SHP77 (cell line): ENCODE measurements at places on chromosomes 6 and 20.

- DNase-seq = no peak
Observed at GRCh38 chr6:125913864-125914351, 42.7 kb upstream of the HINT3 start.

GRCh38 chr20:35934050-35934449 is 20.3 kb downstream of the SCAND1 start:
- DNase-seq = no peak

DNA sequence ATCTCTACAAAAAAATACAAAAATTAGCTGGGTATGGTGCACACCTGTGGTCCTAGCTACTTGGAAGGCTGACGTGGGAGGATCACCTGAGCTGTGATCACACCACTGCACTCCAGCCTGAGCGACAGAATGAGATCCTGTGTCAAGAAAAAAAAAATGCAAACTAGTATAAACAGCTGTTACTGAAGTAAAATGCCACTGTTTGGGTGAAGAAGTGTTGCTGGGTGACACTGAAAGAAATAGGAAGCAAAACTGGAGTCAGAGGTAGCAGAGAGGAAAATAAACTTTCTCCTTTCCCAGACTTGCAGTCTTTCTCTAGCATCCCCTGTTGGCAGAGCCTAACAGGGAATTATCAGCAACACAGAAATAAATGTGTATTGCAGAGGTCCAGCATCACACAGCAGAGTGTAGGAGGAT is 241.2 kb upstream of the PREP start:
- no peak for DNase-seq

- no peak for DNase-seq
Observed at GRCh38 chr6:143136647-143137046, 76.0 kb downstream of the AIG1 start.

- DNase-seq = no peak
Observed at GRCh38 chr6:84920021-84920420, 155.6 kb upstream of the TBX18 start.

DNA sequence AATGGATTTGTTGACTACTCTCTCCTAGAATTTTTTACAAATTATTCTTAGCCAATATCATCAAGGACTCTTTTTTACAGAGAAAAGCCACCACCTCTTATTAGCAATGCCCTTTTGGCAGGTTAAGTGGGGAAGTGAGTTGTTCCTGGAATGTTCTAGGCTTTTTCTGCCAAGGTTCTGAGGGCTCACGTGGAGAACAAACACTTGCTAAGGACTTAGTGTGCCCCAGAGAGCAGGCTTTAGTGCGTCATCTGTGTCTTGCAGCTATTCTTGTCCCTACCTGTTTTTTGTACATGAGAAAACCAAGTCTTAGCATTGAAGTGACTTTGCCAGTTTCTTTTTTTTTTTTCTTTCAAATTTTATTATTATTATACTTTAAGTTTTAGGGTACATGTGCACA is 33.5 kb downstream of the CFAP61 start:
- DNase-seq = no peak

DNA sequence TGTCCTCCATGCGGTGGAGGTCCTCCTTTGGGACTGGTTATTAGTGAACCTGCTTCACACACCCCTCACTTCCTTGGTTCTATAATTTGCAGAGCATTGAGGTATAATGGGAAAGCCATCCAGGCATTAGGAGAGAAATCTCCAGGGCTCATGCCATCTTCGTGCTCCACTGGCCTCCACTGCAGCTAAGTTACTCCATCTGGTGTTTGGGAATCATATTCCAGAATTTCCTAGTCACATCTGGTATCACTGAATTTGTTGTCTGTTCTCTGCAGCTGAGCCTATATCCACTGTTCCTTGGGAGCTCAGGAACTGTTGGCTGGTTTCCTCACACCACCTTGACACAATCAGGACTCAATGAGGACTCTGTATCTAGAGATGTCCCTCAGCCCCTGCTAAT is 173.0 kb upstream of the TSHZ2 start:
- no peak for DNase-seq

DNA sequence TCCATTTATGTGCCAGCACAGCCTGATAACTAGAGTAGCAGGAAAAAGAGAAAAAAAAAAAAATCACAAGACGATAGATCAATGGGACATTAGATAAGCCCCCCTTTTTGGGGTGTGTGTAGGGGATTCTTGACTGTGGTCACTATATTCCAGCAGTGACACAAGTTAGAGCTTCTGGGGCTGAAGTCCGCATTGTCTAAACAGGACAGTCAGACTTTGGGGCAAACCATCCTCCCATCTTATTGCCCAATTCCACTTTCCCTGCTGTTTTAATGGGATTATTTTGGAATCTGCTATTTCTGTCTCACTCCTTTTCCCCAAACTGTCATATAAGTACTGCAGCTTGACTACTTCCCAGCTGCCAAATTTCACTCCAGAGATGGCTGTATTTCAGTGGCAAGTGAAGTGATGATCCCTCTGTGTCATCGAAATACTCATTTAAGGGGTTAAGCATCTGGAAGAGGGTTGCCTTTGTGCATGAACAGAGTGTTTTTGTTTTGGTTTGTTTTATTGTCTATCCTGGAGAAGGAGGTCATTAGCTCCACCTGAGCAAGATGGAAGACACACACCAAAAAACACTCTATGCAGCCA is 182.5 kb downstream of the ATXN1 start:
- DNase-seq = no peak

- no peak for DNase-seq
Observed at GRCh38 chr6:63805808-63806572, 170.4 kb downstream of the PHF3 start.

- DNase-seq = peak; percentile 28
Observed at GRCh38 chr6:34950849-34951248, 61.8 kb downstream of the ANKS1A start.

- DNase-seq = no peak
Observed at GRCh38 chr20:19958928-19959327, 58.2 kb upstream of the NAA20 start.

- DNase-seq = no peak
Observed at GRCh38 chr6:95143408-95144180, 433.7 kb upstream of the MANEA start.

- no peak for DNase-seq
Observed at GRCh38 chr20:60295214-60295613, 337.0 kb downstream of the CDH26 start.

DNA sequence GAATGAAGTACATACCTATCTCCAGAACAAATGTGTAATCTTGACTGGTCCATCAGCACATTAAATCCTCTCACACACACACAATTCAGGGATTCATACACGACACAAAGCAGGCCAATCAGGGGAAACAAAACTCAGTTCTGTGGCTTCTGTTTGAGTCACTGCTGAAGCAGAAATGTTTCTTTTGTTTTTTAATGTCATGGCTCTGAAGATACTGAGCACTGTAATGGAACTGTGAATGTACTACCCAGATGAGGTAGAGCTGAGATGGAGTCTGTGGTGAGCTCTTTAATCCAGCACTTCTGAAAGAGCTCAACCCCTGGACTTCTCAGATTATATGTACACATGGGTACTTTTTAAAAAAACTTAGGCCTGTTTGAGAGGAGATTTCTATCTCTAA is 116.4 kb downstream of the THEMIS start:
- no peak for DNase-seq

DNA sequence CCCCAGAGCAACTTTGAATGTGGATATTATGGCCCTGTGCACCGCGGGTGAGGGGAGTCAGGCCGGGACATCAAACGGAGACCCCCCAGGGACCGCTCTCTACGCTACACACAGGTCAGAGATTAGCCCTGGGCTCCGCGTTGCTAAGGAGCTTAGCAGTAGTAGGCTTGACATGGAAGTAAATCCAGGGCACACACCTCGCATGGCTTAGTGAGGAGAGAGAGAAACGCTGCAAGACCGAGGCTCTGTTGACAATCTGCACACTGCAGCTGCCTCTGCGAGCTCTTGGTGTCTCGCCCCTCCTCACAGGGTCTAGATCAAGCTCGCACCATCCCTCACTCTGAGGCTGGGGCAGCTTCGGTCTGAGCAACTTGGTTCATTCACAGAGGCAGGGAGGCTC is 116.1 kb upstream of the CDH4 start:
- DNase-seq = no peak
